ENCODE measurements at places on chromosomes 12 and 14. TPM values are rescaled to one million over a fixed set of nuclear protein-coding genes. Genes with fewer than 3 reads are reported as not detected.

ITGA7 gene
- 66.3 TPM for total RNA-seq

LMNTD1 gene
- not detected for total RNA-seq

RNASE3 gene
- 0.38 TPM for total RNA-seq

ASIC1 gene
- 1.6 TPM for total RNA-seq

DAD1 gene
- total RNA-seq: 205 TPM

KLHL33 gene
- total RNA-seq: 0.72 TPM

LRRK2 gene
- total RNA-seq: 110 TPM

GPR135 gene
- total RNA-seq: 3.0 TPM

LRTM2 gene
- total RNA-seq: not detected

DTX1 gene
- 4.9 TPM for total RNA-seq

MUCL1 gene
- total RNA-seq: not detected

COL2A1 gene
- total RNA-seq: not detected

AJUBA gene
- 28.5 TPM for total RNA-seq

ANG gene
- total RNA-seq: 19.4 TPM

IFNG gene
- not detected for total RNA-seq

BICDL1 gene
- total RNA-seq: 101 TPM

SERPINA3 gene
- 1,762 TPM for total RNA-seq

FAM222A gene
- total RNA-seq: 3.7 TPM

TMPO gene
- total RNA-seq: 55.5 TPM

SLCO1B1 gene
- total RNA-seq: not detected

HOXC6 gene
- total RNA-seq: 22.0 TPM

DLK1 gene
- not detected for total RNA-seq

PTPRB gene
- total RNA-seq: 71.6 TPM

SLC35E3 gene
- 8.7 TPM for total RNA-seq

AP4S1 gene
- 12.0 TPM for total RNA-seq

PAX9 gene
- total RNA-seq: 0.19 TPM

ST8SIA1 gene
- total RNA-seq: 4.7 TPM

AQP2 gene
- total RNA-seq: 122 TPM

PDE6H gene
- total RNA-seq: not detected

CD4 gene
- 38.1 TPM for total RNA-seq

THTPA gene
- total RNA-seq: 24.4 TPM
